Hepatic stellate cell (primary cell): ENCODE measurements at places on chromosomes 2 and 18.

- DNase-seq: no peak
Measured at GRCh38 chr2:67799886-67800285, 262.9 kb downstream of the C1D start.

DNA sequence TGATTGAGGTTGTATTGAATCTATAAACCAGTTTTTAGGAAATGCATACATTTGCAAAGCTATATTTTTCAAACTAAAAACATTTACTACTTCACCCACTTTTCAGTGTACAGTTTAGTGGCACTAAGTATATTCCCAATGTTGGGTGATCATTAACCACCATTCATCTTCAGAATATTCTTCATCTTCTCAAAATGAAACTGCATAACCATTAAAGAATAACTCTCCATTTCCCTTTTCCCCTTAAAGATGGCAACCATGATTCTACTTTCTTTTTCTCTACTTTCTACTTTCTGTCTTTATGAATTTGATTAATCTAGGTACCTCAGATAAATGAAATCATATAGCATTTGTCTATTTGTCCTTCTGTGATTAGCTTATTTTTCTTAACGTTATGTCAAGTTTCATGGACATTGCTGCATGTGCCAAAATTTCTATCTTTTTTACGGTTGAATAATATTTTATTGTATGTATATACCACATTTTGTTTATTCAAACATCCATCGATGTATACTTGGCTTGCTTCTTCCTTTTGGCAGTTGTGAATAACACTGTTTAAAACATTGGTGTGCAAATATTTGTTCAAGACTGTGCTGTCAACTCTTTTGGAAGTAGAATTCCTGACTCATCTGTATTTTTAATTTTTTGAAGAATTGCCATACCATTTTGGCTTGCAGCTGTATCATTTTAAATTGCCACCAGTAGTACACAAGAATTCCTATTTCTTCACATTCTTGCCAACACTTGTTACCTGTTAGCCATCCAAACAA lies 104.9 kb downstream of the RPRM start:
- no peak for DNase-seq

GRCh38 chr2:67919490-67919889 lies 143.3 kb downstream of the C1D start:
- no peak for DNase-seq

DNA sequence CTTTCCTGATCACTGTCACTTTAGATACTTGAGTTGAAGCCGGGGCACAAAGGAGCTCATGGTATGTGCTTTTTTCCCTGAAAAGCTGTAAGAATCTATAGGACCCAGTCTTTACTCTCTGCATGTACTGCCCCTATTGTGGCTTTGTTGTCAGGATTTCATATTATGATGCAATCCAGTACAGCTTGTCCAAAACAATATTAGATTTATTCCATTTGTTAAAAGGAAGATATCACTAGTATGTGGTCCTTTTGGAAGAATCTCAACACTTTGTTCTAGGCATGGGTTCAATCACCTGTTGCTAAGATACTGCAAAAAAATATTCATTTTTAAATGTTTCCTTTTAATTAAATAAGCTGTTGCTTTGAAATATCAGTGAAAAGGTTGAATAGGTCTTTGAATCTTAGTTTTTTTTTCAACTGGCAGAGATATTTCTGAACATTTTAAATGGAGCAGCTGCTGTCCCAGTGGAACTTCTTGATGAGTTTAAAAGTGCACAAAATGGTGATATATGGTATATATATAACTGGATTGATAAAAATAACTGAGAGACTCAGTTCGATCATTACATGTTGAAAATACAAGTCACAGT lies 256.6 kb upstream of the NT5C1B start:
- DNase-seq: no peak

GRCh38 chr2:98911376-98912154 lies 24.5 kb downstream of the CRACDL start:
- DNase-seq: no peak

DNA sequence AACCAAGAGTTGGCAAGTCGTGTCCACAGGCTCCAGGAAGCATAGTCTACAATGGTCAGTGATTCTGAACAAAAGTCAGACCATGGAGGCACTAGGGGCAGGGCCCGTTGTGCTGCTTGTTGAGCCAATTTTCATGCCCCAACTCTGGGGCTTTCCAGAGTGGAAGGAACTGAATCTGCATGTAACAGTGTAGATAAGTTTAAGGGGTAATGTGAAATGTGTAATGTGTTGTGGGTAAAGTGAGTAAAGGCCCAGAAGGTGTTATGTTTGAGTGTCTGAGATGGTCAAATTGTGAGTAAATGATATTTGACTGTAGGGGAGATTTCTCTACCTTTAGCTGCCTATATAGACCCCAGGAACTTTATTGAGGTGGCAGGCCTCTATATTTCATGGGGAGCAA lies 1336.5 kb upstream of the SLC39A10 start:
- no peak for DNase-seq

GRCh38 chr2:216583606-216584005 lies 49.6 kb upstream of the IGFBP2 start:
- DNase-seq: no peak

GRCh38 chr2:123895651-123896050 lies 129.4 kb upstream of the CNTNAP5 start:
- no peak for DNase-seq

GRCh38 chr2:238003234-238004031 lies 36.6 kb downstream of the UBE2F start:
- DNase-seq: no peak

DNA sequence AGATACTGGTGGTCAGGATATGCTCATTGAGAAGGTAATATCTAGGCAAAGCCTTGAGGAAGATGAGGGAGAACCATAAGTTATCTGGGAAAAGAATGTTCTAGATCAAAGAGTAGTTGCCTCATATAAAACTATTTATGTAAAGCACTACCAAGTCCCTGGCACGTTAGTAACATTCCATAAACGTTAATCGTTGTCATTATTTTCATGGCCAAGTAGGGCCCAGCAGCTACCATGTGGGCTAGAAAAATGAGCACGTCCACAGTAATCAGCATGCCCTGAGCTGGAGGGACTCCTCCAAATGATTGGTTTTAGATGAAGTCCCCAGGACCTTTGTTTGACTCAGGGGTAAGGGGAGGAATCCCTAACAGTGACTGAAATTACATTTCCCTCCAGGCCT lies 32.7 kb upstream of the AFTPH start:
- DNase-seq: no peak

- no peak for DNase-seq
Measured at GRCh38 chr2:141201016-141201565, 929.7 kb downstream of the LRP1B start.
